Stimulated activated CD8-positive, alpha-beta memory T cell treated with anti-CD3 and anti-CD28 coated beads, Interleukin-4, amount 100 ng/mL, for 1 hour (primary cell): ENCODE measurements at places on chromosomes 13 and 19.
A peak's percentile ranks its signal among the peaks of the same experiment; 100 is the strongest.

DNA sequence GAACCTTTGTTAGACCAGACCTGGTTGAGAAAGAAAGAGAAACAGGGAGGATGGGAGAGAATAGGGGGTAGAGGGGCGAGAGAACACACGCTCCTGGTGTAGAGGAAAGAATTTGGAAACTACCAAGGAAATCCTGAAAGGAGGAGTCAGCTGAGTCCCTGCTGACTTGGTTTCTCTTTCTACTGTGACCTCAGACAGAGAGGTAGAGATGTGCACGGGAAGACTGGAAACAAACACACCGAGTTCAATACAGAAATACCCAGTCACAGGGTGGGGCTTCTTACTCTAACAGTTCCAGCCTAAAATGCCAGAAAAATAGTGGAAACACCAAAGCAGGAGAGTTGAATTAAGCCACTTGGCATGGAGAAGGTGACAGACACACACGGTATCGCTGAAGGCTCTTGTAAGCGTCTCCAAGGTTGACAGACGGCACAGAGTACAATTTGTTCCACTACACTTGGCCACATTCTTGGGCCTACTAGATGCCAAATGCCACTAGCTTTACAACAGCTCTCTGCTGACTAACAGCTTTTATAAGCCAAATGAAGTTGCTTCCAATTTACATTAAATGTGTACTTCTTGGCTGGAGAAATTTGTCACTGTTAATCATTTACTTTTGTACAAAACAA, 28.1 kb downstream of the LATS2 start:
- DNase-seq = no peak

- no peak for DNase-seq
Measured at GRCh38 chr13:43041369-43041921, 18.1 kb downstream of the DNAJC15 start.

GRCh38 chr19:12967907-12968306, 1.5 kb upstream of the DAND5 start:
- DNase-seq = no peak

DNA sequence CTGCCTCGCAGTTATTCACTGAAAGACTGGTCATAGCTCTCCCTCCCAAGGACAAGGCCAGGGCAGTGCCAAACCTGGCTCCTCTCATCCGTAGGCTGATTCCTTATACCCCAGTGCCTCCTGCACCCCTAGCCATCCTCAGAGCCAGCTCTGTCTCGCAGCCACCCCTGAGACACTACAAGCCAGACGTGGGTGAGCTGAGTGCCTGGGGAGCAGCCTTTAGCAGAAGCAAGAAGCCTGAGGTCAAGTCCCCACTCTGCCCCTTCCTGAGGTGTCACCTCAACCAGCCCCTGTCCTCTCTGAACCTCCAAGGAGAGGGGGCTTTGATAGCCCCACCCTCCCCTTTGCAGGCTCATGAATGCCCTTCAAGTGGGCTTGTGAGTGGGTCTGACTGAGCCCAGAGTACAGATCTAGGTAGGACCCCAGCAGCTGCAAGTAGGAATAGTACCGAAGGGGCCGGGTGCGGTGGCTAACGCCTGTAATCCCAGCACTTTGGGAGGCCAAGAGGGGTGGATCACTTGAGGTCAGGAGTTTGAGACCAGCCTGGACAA, 14.8 kb upstream of the AKAP8L start:
- no peak for DNase-seq

DNA sequence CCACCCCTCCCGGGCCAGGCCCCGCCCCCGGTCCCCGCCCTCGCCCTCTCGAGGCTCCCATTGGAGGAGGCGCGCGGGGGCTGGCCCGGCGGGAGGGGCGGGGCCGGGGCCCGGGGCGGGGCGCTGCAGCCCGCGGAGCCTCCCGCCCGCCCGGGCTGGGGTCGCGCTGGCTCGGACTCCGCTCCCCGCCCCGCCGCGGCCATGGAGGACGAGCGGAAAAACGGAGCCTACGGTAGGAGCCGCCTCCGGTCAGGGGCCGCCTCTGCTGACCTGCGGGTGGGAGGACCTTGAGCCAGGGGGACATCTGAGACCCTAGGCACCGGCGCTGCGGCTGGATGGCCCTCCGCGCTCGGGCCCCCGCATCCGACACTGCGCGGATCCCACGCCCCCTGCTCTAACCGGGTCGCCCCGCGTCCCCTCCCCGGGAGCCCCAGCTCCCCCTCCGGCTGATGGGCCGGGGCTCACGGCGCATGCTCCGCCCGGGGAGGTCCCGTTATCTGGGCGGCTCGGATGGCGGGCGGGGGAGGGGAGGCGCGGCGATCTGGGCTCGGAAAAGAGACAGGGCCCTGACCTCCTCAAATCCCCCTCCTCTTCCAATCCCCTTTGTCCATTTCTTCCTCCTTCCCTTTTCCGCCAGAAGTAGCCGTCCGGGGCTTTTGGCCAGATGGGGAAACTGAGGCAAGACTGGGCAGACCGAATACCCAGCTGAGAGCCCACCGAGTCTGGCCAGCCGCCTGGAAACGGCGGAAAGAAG, 15.4 kb upstream of the AP1M2 start:
- DNase-seq = peak; percentile 82

DNA sequence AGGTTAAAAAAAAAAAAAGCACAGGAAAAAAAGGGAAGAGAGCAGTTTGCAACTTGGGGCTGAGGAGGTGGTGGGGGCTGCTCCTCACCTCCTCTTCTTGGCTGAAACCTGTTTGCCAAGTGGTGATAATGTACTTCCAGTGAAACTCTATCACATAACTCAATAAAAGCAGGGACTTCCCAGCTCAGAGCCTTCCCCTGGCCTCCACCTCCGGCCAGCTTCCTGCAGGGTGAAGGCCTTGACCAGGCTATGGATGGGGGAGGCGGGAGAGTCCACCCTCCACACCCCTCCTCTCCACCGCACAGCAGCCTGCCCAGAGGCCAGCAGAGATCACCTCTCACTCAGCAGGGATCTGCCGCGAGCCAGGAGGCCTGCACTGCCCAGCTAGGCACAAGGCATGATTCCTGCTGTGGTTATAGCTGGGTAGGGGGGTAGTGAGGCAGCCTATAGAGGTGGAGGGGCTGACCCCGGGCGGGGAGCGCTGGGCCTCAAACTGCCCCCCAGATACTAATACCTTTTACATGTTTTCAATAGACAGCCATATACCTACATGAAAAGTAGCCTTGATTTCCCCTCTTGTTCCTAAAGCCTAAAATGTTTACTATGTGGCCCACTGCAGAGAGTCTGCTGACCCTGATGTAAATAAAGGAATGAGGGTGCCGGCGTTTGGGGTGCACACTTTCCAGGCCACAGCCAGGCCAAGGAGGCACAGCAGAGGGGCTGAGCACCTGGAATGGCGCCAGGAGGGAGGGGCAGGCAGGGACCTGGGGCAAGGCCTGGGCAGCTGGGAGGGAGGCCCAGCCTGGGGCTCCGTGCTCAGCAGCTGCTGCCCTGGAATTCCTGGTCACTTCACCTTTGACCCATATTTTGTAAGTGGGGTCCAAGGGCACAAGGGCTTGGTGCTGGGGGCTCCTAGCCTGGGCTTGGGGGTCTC, 10.3 kb downstream of the ZNF787 start:
- DNase-seq = no peak

- DNase-seq = no peak
Measured at GRCh38 chr13:42600943-42601342, 27.0 kb downstream of the TNFSF11 start.

- no peak for DNase-seq
Measured at GRCh38 chr13:39777021-39777420, 121.6 kb downstream of the COG6 start.
